ENCODE measurements at places on chromosomes 12 and 14. TPM values are rescaled to one million over a fixed set of nuclear protein-coding genes. Genes with fewer than 3 reads are reported as not detected.

The RASSF9 gene
- 16.8 TPM for polyA plus RNA-seq

DNA sequence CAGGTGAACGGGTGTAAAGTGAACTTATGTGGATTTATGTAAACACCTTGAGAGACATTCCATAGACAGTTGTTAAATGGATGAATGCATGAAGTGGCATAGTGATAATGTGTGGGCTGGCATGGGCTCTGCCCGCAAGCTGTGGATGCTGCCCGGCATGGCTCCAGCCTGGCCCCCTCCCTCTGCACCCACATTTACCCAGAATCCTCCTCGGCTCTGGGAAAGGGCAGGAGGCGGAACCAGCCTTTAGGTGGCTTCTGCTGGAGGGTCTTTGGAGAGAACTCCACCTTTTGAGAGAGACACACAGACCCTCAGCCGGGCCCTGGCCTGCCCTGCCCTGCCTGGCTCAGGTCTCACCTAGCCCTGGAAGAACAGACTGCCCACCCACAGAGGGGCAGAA, 18.7 kb downstream of the RASAL1 start:
- no peak for DNase-seq

- no peak for DNase-seq
Observed at GRCh38 chr12:91204421-91204820, 21.8 kb upstream of the DCN start.

The DAAM1 gene
- polyA plus RNA-seq: 67.7 TPM

DNA sequence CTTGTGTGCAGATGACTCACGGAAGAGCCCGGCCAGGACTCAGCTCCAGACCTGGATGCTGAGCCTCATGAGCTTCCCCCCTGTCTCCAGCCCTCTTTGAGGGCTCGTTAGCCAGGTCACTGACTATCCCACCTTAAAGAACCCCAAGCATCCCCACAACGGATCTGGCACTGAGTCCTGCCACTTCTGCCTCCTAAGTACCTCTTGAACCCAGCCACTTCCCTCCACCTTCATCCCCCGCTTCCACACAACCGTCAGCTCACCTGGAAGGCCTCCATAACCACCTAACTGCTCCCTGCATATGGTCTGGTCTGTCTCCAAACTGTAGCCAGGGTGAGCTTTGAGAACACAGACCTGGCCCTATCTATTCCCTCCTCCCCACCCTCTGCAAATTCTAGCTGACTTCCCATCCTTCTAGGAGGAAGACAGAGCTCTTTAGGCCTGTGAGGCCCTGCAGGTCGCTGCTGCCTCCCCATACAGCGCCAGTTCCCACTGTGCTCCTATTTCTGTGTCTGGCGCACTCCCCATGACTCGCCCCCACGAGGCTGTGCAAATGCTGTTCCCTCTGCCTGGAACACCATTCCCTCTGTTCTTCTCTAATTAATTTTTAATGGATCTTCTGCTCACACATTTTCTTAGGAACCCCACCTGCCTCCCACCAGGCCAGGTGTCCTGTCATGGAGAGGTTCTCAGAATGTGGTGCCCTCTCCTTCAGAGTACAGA, 2.9 kb upstream of the HSP90AA1 start:
- no peak for DNase-seq

DNA sequence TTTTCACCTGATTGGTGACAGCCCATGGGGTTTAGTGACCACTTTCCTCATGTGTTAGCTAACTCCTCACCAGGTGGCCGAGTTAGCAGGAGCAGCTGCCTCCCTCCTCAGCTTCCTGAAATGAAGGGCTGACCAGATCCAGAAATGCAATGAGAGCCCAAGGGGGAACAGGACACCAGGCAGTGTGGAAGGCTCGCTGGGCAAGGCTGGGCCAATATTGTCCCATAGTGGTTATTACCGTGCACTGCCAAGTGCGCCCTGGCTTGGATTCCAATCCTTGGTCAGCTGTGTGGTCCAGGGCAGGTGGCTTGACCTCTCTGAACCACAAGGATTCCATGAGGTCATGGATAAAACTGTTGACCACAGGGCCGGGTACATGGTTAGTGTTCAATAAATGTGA, 3.6 kb upstream of the HSPB8 start:
- DNase-seq: no peak

- no peak for DNase-seq
Observed at GRCh38 chr12:467591-467990, 7.9 kb downstream of the B4GALNT3 start.

The APOF gene
- polyA plus RNA-seq: 0.08 TPM

The ATP5MC2 gene
- 483 TPM for polyA plus RNA-seq

DNA sequence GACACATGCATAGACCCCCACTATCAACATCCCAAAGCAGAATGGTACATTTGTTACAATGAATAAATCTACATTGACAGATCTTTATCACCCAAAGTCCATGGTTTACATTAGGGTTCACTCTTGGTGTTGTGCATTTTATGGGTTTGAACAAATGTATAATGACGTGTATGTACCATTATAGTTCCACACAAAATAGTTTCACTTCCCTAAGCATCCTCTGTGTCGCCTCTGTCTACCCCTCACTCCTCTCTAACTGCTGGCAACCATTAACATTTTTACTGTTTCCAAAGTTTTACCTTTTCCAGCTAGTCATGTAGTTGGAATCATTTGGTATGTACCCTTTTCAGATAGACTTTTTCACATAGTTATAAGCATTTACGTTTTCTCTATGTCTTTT, 69.5 kb upstream of the LMO3 start:
- DNase-seq: no peak

DNA sequence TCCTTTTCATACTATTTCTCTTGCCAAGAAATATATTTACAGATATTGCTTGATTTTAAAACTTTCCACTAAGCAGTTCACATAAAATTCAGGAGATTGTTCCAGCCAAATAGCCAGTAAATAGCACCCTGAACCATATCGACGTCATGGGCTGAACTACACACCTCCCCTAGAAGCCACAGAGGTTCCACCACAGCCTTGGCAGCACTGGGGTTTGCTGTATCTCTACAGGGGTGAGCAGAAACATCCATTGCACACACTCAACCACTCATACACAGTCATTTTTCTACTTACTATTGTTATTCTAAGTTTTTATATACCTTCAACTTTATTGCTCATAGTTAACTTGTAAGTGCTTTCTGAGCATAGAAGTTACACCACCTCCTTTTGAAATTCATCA, 8.1 kb upstream of the EIF2S3B start:
- DNase-seq: no peak

- DNase-seq: no peak
Observed at GRCh38 chr12:12016284-12017100, 54.2 kb upstream of the BCL2L14 start.

DNA sequence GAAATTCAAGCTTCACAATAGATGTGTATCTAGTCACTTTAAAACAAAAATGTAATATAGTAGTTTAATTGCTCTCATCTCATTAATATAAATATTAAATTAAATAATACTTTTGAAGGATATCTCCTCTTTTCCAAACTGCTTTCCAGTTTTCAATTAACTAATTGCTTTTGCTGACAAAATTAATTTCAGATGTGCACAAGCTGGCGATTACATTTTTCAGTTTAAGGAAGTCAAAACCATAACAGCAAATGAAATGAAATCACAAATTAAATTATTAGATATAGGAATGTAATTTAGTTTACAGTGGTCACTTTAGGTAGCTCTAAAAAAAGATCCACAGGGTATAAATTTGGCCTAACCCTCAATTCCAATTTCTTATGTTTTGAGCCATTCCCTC, 362.1 kb downstream of the SLC6A15 start:
- DNase-seq: no peak

The FUT8 gene
- 18.4 TPM for polyA plus RNA-seq

The KRT83 gene
- not detected for polyA plus RNA-seq

Data from left kidney (tissue), 8 donors.